ENCODE measurements at places on chromosomes 4 and X. TPM values are rescaled to one million over a fixed set of nuclear protein-coding genes. Genes with fewer than 3 reads are reported as not detected.

- no peak for DNase-seq
Observed at GRCh38 chr4:14277505-14277904, 650.0 kb upstream of the BOD1L1 start.

GRCh38 chr4:114281164-114281960 lies 301.9 kb upstream of the ARSJ start:
- no peak for DNase-seq

- no peak for DNase-seq
Observed at GRCh38 chrX:71514367-71515037, 18.4 kb upstream of the OGT start.

DNA sequence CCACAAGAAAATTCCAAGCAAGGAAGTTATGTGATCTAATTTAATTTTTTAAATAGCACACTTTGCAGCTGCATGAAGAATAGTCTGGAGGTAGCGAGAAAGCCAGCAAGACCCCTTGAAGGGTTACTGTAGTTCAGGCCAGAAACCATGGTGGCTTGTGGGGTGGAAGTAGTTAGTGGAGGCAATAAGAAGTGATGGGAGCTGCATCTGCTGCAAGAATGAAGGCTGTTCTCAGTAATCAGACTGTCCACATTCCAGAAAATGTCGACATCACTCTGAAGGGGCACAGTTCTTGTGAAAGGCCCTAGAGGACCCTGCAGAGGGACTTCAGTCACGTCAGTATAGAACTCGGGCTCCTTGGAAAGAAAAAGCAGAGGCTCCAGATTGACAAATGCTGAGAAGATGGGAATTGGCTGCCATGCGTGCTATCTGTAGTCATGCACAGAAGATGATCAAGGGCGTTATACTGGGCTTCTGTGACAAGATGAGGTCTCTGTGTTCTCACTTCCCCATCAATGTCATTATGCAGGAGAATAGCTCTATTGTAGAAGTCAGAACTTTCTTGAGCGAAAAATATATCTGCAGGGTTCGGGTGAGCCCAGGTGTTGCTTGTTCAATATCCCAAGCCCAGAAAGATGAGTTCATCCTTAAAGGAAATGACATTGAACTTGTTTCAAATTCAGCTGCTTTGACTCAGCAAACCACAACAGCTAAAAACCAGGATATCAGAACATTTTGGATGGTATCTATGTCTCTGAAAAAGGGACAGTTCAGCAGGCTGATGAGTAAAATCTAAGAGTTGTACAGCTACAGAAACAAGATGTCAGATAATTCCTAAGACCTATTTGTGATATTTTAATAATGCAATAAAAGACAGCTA lies 254.2 kb downstream of the CBR4 start:
- DNase-seq: no peak

GRCh38 chrX:74419864-74420195 lies 1.5 kb upstream of the SLC16A2 start:
- no peak for DNase-seq

The PGAM4 gene
- polyA plus RNA-seq: 0.11 TPM

The SLC7A11 gene
- 2.1 TPM for polyA plus RNA-seq

Data from renal pelvis (tissue), 12 donors.